ENCODE measurements at places on chromosomes 5 and 9. TPM values are rescaled to one million over a fixed set of nuclear protein-coding genes. Genes with fewer than 3 reads are reported as not detected.

Gene CCDC180
- 0.96 TPM for total RNA-seq

Gene IRX2
- not detected for total RNA-seq

GRCh38 chr5:23223846-23224245 lies 283.6 kb upstream of the PRDM9 start:
- DNase-seq, result no peak

DNA sequence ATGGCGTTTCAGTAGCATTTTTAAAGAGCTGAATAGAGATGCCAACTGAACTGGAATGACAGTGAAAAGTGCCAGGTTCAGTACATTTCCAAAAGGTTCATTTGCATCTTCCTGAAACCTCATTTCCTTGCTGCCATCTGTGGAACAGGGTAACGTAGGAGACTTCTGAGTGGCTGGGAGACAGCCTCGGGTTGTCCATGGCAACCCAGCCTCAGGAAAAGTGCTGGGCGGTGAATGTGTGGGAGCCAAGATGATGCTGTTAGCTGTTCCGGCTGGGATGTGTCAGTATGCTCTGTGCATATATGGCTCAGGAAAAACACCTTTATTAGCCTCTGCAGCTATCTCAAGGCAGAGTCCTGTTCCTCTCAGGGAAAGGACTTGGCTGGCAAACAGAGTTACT lies 87.5 kb downstream of the KLHL3 start:
- no peak for DNase-seq

Gene TAF11L8
- not detected for total RNA-seq

Gene CMYA5
- 1,199 TPM for total RNA-seq

GRCh38 chr5:95973793-95974325 lies 12.2 kb upstream of the ELL2 start:
- DNase-seq, result no peak

Gene CENPK
- not detected for total RNA-seq

Gene KCNN2
- 22.4 TPM for total RNA-seq

- no peak for DNase-seq
Measured at GRCh38 chr9:79213417-79214125, 358.2 kb upstream of the TLE4 start.

- DNase-seq, result no peak
Measured at GRCh38 chr5:109701792-109702191, 12.1 kb downstream of the MAN2A1 start.

- no peak for DNase-seq
Measured at GRCh38 chr9:6126377-6126776, 89.2 kb upstream of the IL33 start.

Gene TEX48
- total RNA-seq, result not detected

- DNase-seq, result no peak
Measured at GRCh38 chr9:82608487-82608886, 454.5 kb downstream of the RASEF start.

- no peak for DNase-seq
Measured at GRCh38 chr9:22010866-22011625, 1.9 kb upstream of the CDKN2B start.
